ENCODE measurements at places on chromosomes 11 and 22.

GRCh38 chr11:47378010-47378835 lies at the start of gene SPI1:
Gene SPI1 (minus strand): TSS chr11:47378547. CDS start chr11:47378353, 194 bp downstream.
- DNase-seq: peak; percentile 62

DNA sequence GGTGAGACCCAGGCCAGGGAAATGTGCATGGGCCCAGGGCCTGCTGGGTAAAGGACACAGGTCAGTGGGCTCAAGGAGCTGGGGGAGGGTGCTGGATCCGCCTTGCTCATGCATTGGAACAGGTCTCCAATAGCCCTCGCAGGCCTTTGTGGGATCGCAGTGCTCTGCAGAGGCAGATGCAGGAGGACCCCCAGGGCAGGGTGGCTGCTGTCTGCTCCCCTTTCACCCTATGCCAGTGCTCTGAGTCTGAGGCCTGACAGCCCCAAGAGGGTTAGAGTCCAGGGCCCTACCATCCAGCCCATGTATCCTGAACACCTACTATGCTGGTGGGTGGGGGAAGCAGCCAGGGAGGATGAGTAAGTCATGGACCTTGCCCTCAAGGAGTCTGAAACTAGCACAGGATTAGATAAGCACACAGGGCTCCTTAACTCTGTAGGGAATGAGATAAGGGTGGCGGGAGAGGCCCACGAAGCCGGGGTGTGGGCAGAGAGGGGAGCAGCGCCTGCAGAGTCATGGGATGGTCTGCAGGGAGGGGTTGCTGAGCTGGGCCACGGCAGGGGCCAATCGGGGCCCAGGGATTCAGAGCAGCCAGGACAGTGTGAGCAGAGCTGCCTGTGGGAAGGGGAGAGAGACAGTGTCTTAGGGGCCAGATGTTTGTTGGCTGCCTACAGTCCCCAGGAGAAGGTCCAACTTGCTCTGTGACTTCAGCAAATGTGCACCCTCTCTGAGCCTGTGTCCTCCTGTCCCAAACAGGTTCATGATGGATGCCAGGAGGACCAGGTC lies 10.5 kb upstream of the EHD1 start:
- no peak for DNase-seq

- no peak for DNase-seq
Observed at GRCh38 chr11:67434395-67434881, 3.0 kb downstream of the PTPRCAP start.

DNA sequence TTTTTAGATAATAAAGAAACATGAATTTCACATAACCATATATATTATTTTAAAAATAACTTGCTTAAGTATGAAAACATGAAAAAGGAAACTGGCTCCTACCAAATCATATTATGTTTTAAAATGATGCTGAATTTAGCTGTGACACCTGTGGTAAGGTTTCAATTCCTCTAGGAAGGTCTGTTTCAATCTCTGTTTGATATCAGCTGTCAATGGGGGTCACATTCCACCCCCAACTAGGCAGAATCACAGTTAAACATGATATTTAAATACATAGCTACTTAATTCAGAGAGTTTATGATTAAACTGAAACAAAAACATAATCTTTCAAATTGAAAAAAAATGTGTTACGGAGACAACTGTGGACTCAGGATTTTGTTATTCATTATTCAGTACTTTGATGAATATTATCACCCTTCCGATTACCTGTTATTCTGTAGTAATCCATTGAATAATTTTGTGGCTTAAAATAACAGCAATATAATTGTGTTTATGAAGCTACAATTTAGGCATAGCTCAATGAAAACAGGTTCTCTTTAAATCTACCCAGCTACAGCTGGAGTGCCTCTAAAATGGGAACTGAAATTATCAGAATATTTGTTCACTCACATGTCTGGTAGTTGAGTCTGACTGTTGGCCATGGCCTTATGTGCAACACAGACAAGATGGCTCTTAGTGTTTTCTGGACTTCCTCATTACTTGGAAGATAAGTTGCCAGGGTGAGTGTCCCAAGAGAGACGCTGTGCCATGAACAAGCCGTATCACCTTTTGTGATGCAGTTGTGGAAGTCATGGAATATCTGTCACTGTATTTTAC lies 244.6 kb upstream of the ANO3 start:
- peak; percentile 85 for DNase-seq

Data from GM12864 (cell line).